ENCODE measurements at places on chromosomes 5 and 9.

- no peak for DNase-seq
These were observed 54.8 kb downstream of the UBAP1 start for GRCh38 chr9:34233672-34234071.

DNA sequence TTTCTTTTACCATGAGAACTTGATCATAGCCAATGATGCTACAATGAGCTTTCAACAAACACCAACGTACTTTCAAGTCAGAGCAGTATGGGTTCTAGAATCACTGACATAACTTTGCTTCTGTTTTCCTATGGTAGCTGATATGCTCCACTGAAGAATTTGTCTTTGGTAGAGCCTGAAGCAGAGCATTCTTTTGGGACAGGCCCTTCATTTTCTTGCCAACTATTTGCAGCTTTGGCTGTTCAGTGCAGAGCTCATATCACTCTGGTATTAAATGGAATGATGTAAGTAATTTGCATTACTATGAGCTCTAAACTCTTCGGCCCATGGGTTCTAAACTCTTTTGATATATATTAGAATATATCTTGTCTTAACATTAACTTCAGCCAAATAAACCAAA lies 51.8 kb upstream of the APC start:
- DNase-seq, result no peak

DNA sequence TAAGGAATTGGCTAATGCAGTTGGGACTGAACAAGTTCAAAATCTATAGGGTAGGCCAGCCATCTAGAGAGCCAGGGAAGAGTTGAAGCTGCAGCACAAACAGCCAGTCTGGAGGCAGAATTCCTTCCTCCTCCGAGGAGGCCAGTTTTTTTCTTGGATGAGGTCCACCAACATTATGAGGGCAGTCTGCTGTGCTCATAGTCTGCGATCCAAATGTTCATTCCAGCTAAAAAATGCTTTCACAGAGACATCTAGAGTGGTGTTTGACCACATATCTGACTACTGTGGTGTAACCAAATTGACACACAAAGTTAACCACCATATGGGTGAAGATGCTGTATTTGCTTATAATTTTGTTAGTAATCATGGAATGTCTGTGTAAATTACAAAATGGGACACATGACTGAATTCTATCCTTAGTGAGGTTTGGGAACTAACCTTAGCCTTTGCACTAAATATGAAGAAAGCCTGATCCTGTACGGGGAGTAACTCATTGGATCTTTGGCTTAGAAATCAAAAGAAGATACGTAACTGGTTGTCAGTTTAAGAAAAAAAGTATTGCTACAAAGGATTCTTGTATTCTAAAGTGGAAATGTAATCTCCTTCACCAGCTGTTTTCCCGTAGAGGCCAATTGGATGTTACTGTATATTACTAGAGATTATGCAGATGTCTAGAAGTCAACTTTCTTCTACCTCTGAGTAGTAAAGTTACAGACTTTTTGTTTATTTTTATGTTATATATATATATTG lies 70.6 kb downstream of the SPIN1 start:
- DNase-seq, result no peak

DNA sequence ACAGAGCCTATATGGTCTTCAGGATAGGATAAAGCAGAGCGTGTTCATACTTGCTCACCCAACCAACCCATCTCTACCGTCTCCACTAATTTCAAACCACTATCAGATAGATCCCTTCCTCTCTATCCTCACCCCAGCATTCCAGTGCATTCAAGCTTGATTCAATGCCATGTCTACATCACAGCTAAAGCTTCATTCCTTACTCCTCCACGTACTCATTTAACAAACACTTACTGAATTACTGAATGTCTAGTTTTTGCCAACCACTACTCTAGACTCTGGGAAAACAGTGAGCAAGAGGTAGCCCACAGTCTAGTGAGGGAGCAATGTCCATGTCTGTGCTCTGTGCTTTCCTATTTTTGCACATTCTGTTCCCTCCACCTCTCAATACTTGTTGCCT lies 163.5 kb upstream of the MSX2 start:
- no peak for DNase-seq

DNA sequence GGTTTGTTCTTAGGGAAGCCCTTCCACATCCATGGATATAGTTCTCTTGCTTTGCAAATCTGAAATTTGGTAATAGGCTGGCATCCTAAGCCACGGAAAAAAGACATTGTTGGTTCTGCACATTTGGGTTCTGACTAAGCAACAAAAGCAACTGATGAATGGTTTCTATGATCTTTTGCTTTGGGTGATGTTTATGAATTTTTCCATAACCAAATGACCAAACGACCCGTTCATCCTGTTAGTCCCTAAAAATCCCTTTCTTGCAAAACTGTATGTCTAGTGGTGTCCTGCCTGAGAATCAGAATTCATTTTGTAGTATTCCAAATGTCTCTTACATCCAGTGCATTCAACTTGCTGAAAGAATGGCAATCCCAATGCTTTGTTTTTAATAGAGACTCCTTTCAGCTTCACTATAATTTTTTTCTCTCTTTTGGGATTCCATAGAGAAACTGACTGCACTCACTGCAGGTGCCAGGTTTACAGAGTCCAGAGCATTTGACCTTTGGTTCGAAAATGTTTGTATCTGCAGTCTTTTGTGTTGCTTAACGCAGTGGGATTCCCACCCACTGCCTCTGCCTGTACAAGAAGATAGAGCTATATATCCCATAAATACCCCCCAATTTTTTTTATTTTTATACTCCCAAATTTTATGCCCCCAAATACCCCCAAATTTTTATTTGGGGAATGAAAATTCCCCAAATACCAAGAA lies 4.7 kb downstream of the SPTAN1 start:
- DNase-seq, result no peak

GRCh38 chr9:126326228-126327005 lies at the start of gene MVB12B:
MVB12B (plus strand) TSS chr9:126326829; CDS start chr9:126326930, 101 bp downstream.
- DNase-seq, result peak; percentile 47

DNA sequence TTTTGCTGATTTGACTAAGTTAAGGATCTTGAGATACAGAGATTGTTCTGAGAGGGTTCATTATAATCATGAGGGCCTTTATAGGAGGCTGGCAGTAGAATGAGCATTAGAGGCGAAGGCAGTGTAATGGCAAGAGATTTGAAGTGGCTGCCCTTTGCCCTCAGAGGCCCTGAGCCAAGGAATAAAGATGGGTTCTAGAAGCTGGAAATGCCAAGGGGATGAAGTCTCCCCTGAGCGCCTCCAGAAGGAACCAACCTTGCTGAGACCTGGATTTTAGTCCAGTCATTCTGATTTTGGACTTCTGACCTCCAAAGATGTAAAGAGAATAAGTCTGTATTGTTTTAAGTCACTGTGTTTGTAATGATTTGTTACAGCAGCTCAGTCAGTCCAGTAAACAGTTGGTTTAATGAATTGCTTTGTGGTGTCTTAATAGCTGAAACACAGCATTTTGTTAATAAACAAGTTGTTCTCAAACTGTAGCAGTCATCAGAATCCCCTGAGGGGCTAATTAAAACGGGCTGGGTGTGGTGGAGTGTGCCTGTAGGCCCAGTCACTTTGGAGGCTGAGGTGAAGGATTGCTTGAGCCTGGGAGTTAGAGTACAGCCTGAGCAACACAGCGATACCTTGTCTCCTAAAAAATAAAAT lies 23.2 kb downstream of the GLRX start:
- DNase-seq, result no peak

DNA sequence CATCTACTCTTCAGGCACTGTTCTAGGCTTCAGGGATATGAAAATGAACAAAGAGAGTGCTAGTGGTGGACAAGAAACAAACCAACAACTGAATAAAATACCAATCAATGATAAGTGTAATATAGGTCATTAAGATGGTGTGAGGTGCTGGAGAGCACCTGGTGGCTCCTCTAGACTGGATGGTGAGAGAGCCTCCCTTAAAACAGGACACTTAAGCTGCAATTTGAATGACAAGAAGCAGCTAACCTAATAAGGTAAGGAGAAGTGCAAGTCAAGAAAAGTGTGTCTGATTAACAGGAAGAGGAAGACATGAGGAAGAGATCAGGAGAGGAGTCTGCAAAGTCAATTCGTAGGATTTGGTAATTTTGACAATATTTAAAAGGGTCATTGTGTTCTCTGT lies 23.1 kb downstream of the JAKMIP2 start:
- no peak for DNase-seq

GRCh38 chr5:143521141-143521540 lies 117.7 kb upstream of the NR3C1 start:
- no peak for DNase-seq

GRCh38 chr5:18745042-18745987 lies 1111.1 kb downstream of the TAF11L14 start:
- peak; percentile 62 for DNase-seq

DNA sequence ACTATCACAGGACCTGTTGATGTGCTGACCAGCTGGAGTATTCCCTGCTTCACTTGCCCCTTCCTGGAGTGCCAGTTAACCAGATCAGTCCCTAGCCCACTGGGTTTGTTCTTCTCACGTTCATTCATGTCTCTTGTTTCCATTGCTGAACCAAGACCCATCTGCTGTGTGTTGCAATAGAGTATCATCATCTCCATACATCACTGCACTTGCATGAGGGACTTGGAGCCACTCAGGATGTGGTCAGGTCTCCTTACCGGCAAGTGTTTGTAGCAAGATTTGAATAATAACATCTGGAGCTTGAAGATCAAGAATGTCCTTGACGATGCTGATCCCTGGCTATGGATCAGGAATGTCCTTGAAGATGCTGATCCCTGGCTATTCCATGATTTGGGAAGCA lies 358.6 kb downstream of the IRX1 start:
- no peak for DNase-seq

DNA sequence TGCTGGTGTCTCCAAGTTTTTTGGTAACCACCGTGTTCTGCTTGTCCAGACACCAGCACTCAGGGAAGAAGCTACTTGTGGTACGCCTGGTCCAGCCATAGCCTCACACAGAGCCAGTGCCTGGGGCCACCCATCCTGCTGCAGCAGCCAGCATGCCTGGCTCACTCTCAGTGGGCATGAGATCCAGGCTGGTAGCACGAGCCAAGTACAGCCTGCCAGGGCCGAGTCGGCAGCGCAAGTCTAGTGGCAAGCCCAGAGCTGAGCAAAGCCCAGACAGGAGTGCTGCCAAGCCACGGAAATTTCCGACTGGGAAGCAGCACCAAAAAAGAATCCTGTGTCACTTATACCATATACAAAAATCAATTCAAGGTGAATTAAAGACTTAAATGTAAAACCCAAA lies 36.3 kb upstream of the FBXL17 start:
- no peak for DNase-seq

- no peak for DNase-seq
These were observed 19.8 kb downstream of the FAM151B start for GRCh38 chr5:80507663-80508062.

GRCh38 chr9:126838895-126839294 lies 21.5 kb upstream of the ZBTB34 start:
- DNase-seq, result no peak

DNA sequence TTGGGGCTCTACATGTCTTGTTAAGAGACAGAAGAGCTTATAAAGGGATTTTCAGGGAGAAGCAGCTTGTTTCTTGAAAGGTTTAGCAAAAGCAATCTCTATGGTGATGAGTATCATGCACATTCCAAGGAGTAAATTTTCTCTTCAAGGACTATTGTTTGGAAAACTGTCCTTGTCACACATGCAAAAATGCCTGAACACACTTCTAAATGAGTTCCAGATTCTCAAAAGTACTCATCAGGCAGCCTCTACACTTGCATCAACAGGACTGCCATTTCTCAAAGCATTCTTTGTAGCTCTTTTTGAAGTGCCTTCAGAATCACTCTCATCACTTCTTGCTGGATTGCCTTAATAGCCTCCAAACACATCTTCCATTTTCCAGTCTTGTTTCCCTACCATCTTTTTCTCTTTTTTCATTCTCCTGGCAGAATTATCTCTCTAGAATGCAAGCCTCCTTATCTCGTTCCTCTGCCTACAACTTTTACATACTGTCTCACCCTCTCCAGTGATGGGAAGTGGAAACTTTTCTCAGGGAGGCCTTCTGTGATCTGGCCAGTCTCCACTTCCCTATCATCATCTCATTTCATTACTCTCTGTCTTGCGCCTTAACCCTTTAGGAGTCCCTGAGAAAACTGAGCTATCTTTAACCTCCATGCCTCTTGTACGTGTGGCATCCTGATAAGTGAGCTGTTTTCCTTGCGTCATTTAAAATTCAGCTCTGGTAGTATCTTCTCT lies 631.5 kb upstream of the TLE4 start:
- DNase-seq, result no peak

DNA sequence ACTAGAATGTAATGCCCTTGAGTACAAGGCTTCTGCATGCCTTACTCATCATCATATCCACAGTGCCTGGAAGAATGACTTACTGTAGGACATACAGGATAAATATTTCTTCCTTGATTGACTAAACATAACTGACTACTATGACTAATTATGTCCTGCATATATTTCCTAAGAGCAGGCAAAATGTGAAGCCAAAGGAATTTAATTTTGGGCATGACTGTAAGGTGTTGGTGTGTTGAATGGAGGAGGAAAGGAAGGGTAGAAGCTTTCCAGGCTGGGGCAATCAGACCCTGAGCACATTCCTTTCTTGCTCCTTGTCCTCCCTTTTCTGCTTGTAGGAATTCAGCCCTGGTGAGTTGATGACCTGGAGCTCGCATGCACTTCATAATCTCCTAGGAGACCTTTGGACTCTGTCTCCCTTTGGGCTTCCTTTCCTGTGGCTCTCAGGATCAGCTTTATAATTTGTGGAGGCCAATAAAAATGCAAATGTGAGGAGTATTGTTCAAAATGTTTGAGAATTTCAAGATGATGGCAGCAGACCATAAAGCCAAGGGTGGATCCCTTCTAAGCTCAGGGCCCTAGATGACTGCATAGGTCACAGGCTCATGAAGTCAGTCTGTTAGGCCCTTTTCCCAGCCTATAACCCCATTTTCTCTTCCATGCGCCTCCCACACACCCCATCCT lies 174.0 kb downstream of the HMHB1 start:
- DNase-seq, result no peak

GRCh38 chr9:136674786-136675349 lies 12.2 kb downstream of the EGFL7 start:
- DNase-seq, result no peak

DNA sequence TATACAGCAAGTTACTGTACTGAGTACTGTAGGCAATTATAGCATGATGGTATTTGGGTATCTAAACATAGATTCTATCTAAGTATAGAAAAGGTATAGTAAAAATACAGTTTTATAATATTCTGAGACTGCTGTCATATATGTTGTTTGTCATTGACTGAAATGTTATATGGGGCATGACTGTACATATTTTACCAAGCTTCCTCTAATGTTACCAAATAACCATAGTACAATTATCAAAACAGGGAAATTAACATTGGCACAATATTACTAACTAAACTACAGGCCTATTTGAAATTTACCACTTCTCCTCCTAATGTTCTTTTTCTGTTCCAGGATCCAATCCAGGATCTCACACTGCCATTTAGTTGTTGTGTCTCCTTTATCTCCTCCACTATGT lies 18.5 kb downstream of the NPR3 start:
- DNase-seq, result no peak

DNA sequence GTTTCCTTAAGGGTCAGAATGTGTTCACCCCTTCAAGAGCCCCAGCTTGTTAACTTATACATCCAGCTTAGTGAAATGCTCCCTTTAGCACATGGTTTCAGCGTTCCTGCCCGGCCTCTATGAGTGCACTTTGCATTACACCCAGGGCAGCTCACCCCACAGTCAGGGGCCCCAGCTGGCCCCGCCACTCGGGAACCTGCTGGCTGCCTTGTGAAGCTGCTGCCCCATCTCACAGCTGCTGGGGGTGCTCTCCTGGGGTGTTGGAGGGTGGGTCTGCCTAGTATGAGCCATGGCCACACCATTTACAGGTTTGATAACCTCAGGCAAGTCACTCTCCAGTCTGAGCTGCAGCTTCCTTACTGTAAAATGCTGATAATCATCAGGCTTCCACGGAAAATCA lies 32.2 kb downstream of the HRH2 start:
- no peak for DNase-seq

All from CD4-positive, alpha-beta T cell treated with Interleukin-2 at 100 ng/mL for 4 hours (primary cell).